ENCODE measurements at places on chromosomes 5 and 9.

DNA sequence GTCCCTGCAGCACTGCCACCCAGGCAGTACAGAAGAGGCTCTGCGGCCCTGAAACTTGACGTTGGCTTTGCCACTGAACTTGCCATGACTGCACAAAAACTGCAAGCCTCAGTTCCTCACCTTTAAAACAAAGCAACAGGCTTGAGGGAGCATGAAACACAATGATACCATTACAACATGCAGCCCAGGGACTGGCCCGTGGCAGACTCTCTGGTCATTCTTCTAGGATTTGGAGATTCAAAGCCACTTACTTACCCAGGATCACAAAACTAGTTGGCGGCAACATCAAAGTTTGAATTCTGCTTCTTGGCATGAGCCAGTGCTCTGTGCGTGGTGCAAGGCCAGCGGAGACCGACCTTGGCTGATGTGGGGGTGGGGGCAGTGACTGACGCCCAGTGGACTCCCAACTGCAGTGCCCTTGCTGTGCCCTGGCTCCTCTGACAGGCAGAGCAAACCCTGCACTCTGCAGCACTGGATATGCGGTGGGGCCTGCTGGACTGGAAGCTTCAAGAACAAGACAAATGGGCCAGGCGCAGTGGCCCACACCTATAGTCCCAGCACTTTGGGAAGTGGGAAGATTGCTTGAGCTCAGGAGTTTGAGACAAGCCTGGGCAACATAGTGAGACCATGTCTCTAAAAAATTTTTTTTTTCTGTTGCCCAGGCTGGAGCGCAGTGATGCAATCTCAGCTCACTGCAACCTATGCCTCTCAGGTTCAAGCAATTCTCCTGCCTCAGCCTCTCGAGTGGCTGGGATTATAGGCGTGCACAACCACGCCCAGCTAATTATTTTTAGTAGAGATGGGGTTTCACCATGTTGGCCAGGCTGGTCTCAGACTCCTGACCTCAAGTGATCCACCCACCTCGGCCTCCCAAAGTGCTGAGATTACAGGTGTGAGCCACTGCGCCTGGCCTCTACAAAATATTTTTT, 18.9 kb downstream of the SQSTM1 start:
- no peak for DNase-seq

GRCh38 chr5:155091768-155092717, 78.5 kb downstream of the KIF4B start:
- no peak for DNase-seq

DNA sequence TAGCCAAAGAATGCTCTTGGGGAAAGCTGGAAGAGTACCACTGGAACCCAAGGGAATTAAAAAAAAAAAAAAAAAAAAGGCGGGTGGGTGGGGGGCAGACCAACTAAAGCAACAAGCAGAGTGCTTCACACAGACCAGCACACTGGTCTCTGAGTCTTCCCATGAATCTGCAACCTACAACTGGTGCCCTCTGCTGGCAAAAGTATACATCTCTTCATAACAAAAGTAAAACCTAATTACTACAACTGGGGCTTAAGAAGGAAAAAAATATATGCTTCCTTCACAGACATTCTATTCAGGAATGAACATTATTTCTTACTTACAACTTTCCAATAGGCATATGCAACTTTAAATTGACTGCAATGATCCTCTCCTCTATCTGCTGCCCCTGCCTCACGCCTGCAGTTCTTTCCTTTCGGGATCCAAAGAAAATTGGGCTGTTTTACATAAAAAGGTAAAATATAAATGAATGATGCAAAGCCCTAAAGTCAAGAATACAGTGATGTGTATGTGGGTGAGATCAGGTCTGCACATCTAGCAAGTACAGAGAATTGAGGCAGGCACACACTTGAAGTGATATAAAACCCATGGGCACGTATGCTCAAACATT, 7.2 kb upstream of the KLHL3 start:
- DNase-seq = peak; percentile 70

- DNase-seq = peak; percentile 80
These were observed 8.0 kb downstream of the KLF9 start for GRCh38 chr9:70406434-70406862.
